ENCODE measurements at places on chromosomes 5 and 9.

DNA sequence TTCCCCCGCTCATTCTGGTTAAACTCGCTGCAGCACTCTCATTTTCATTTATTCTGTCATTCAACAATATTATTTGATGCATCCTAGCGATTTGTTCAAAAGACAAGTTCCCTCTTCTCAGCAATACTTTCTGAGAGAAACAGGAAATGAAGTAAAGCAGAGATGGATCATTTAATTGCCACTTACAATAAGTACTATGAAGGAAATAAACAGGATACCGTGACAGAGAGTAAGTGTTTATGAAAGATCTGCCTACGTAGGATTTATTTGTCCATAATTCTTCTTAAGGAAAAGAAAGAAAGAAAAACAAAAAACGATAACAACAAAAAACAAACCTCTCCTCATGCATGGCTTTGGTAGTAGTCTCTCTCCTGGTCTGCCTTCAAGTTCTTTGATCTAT is 406.8 kb upstream of the ZNF608 start:
- no peak for DNase-seq

GRCh38 chr9:76996700-76997099 is 22.8 kb upstream of the FOXB2 start:
- DNase-seq, result no peak

DNA sequence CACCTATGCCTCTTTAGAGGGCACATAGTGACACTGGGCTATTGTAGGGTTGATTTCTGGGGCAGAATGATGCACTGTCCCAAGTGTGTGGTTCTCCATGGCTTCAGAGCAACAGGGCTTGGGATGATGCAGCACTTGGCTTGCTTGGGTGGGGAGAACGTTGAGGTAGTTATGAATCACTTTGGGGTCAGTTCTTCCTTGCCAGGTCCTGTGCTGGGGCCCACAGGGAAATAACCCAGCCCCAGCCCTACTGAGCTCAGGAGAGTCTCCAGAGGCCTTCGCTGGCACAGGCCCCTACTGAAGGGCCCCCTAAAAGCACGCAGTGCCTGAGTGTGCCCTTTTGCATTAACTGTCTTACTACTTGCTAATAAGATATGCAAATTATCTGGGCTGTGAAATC is 24.2 kb downstream of the JADE2 start:
- no peak for DNase-seq

DNA sequence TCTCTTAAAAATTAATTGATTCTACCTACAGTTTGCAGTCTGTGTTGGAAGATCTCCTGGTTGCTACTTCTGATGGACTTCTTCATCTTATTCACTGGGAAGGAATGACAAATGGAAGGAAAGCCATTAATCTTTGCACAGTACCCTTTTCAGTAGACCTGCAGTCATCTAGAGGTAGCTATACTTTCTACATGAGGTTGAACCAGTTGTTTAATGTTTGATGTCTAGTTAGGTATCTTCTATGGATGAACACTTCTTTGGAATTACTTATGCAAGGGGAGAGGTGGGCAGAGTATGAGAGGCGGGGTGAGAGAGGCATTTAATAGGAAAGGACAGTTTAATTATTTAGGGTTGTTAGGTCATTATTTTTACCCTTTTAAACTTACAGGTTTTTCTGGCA is 91.2 kb downstream of the RIC1 start:
- no peak for DNase-seq

GRCh38 chr9:107665057-107665456 is 175.5 kb upstream of the KLF4 start:
- no peak for DNase-seq

All from GM04503 (cell line).